ENCODE measurements at places on chromosomes 5 and 9.
A peak's percentile ranks its signal among the peaks of the same experiment; 100 is the strongest.

GRCh38 chr5:151451626-151452520, 4.5 kb downstream of the SLC36A1 start:
- DNase-seq, result no peak

DNA sequence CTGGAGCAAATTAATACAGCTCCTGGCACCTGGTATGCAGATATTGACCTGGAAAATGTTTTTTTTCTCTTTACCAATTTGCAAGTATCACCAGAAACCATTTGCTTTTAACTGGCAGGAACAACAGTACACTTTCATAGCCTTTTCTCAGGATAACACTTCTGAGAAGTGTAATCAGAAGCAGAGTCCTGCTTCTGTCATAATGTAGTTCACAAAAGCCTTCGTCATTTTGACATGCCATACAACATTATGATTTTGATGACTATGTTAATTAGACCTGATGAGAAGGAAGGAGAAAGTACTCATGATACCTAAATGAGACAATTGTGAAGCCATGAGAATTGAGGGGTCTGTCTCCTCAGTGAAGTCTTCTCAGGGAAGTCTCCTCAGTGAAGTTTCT, 41.1 kb upstream of the CARTPT start:
- DNase-seq, result no peak

- DNase-seq, result no peak
Observed at GRCh38 chr9:31034311-31034710, 1350.1 kb upstream of the ACO1 start.

- DNase-seq, result no peak
Observed at GRCh38 chr9:3793971-3794383, 268.2 kb upstream of the RFX3 start.

GRCh38 chr9:77170991-77171699, 6.2 kb upstream of the VPS13A start:
- no peak for DNase-seq

GRCh38 chr9:105278751-105279150, 34.3 kb downstream of the SLC44A1 start:
- DNase-seq, result no peak

DNA sequence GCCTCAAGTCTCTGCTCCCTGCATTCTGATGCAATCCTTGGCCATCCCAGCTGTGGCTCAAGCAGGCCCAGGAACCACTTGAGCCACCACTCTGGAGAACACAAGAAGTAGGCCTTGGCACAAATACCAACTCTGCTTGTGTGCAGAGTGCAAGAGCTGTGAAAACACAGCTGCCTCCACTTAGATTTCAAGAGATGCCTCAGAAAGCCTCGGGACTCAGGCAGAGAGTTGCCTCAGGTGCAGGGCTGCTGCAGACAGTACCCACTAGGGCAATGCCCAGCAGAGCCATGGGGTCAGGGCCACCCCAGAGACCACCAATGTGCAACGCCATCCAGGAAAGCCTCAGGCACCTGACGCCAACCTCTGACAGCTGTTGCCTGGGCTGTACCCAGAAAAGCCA, 82.4 kb downstream of the FREM1 start:
- no peak for DNase-seq

GRCh38 chr5:75335952-75336614, 937 bp upstream of the HMGCR start:
- peak; percentile 1 for DNase-seq

GRCh38 chr9:27548055-27548741, 18.6 kb upstream of the MOB3B start:
- no peak for DNase-seq

DNA sequence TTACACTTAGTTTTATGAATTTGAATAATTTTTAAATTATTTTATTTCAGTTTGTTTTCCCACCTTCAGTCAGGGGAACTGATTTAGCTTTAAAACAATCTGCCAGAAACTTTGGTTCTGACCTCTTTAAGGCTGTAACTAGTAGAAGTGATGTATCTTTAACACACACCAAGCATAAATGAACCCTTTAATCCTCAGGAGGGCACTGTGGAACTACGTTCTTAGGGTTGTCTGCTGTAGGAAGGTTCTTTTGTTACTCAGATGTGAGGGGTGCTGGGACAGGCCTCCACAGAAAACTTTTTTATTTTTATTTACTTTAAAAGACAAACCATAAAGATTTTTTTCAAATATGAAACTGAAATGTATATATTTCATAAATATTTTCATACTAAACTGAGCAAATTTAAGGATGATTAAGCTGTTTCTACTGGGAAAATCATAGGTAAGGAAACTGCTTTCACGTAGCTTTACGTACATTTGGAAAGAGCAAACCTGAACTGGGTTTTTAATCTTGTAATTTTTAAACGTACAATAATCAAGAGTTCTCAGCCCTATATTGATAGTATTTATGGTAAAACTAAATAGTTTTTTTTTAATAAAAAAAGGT, 5.3 kb downstream of the KLF4 start:
- DNase-seq, result no peak

GRCh38 chr5:57955511-57955910, 472.9 kb upstream of the ACTBL2 start:
- no peak for DNase-seq

GRCh38 chr9:38195737-38196161, 126.7 kb upstream of the SHB start:
- no peak for DNase-seq

- no peak for DNase-seq
Observed at GRCh38 chr5:87069974-87070608, 197.6 kb upstream of the RASA1 start.

DNA sequence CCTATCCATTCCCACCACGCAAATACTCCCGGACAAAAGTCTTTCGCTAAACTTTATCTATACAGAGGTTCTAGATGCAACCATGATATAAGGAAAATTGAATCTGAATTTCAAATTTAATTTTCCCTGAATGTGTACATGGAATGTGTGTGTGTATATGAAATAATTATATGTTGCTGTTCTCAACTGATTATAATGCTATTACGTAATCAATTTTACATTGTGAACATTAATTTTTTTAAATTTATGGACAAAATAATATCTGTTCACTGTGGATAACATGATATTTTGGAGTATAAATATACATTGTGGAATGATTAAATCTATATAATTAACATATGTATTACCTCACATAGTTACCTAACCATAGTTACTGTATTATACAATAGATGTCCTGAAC, 1250.6 kb downstream of the EFNA5 start:
- no peak for DNase-seq

GRCh38 chr5:55668356-55668755, 43.8 kb downstream of the SLC38A9 start:
- DNase-seq, result no peak

DNA sequence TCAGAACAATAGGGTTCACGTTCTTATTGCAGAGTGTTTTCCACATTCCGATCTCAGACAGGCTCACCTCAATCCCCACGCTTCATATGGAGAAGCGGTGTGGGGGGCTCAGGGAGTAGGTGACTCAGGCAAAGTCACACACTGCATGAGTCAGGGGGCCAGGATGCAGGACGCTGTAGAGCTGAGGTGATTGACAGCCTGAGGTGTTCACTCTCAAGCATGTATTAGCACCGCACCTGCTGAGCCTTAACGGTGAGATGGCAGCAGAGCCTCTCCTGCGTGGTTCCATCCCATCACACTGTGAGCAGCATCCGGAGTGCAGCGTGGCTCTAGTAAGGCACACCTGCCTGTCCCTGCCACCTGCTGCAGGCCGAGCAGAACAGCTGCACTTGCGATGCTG, 194.0 kb downstream of the IRX2 start:
- no peak for DNase-seq

DNA sequence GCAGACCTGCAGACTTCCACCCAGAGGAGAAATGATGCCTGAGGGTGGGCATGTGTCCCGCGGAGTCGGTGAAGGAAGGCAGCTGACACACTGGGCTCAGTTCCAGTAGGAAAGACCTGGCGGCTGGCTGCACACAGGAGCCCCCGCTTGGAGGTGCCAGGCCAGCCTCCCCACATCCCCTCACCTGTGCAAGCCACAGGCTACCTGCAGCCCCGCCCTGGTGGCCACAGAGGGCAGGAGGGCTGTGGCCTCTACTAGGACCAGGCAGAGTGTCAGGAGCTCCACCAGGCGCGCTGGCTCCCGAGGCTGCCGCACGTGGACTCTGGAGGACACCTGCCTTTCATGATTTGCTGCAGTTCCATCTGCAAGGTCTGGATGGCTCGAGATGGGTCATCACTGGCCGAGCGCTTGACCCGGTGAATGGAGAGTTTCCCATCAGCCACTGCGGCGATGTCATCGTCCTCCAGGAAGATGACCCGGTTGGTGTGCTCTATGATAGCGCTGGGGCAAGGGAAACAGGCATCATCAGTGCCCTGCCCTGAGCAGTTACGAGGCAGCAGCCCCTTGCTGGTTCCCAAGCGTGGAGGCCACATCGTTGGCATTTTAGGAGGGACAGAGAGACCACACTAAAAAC, 26.7 kb upstream of the MAPK9 start:
- no peak for DNase-seq

DNA sequence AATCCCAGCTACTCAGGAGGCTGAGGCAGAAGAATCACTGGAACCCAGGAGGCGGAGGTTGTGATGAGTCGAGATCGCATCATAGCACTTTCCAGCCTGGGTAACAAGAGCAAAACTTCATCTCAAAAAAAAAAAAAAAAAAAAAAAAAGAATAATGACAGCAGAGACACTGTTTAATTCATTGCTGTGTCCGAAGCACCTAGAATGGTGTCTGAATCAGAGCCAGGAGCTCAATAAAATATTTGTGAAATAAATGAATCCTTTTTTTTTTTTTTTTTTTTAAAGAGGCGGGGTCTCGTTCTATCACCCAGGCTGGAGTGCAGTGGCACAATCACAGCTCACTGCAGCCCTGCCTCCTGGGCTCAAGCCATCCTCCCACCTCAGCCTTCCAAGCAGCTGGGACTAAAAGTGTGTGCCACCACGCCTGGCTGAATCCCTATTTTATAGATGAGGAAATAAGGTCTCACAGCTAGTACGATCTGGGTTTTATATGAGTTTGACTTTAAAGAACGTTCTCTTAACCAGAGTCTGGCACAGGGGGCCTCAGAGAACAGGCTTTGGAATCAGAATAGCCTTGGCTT, 47.8 kb downstream of the THOC3 start:
- no peak for DNase-seq

- no peak for DNase-seq
Observed at GRCh38 chr5:6961837-6962635, 248.8 kb downstream of the TENT4A start.

DNA sequence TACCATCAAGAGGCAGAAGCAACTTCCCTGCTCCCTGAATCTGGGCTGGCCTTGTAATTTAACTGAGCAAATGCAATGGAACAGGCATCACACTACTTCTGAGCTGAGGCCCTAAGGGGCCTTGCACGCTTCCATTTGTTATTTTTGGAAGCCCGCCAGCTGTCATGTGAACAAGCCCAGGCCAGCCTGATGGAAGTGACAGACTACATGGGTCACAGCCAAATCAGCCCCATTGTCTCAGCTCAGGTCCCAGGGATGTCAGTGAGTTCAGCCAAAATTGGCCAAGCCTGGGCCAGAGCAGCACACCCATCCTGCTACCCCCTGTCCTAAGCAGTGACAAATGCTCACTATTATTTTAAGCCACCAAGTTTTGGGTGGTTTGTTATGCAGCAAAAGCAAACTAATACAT, 72.8 kb downstream of the PRRT1B start:
- no peak for DNase-seq

- no peak for DNase-seq
Observed at GRCh38 chr9:106753155-106753671, 109.8 kb upstream of the ZNF462 start.

- DNase-seq, result no peak
Observed at GRCh38 chr5:123039673-123040072, 3.1 kb upstream of the PPIC start.

DNA sequence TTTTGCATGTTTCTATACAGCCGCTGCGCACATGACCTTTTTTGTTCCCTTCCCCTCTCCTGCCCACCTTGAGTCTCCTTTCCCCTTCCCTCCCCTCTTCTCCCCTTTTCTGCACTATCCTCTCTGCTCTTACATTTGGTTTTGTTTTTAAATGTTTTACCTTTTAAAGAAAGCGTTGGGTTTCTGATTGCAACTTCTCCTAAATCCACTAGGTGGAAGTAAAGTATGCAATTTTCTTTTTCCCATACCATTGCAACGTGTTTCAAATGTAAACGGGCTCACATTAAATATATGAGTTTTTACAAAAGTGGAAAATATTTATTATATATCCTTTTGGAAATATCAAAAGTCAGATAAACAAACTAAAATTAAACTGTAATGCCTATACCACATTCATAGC, 500.9 kb downstream of the DIRAS2 start:
- no peak for DNase-seq

- DNase-seq, result no peak
Observed at GRCh38 chr9:113355040-113355596, 5.8 kb downstream of the BSPRY start.

GRCh38 chr5:72390836-72391235, 70.7 kb downstream of the PTCD2 start:
- no peak for DNase-seq

GRCh38 chr9:12290166-12290869, 402.9 kb upstream of the TYRP1 start:
- DNase-seq, result no peak

DNA sequence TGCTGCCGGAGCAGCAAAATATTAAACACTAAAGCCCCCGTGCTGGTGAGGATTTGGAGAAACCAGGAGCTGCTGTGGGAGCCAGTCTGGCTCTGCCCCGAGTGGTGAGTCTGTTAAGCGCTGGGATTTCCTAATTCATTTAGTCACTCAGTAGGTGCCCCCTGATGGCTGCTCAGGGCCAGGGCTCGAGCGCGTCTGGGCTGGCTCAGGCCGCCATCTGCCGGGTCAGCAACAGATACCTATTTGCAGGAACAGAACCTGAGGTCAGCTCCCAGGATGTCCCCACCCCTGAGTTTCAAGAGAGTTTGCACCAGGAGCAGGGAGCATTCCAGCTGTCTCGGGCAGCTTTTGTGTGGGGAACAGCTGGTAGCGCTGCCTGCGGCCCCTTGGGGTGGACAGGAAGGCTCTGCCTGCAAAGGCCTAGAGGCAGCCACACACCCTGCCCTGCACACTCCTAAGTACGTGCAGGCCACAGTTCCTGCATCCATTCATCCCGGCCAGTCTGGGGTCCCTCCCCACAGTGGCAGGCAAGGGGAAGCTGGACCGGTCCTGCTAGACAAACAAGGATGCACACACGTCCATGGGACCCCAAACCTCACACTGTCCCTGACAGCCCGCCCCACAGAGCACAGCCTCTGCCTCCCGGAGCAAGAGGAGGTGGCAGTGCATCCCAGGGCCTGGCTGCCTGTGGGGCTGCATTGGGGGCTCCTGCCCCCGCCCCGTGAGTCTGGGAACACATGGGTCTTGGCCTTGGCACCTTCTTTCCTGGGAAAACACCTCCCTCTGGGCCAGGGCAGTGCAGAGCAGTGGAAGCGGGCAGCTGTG, 83.7 kb downstream of the ADAMTS2 start:
- DNase-seq, result no peak

GRCh38 chr5:86879086-86879485, 261.3 kb downstream of the COX7C start:
- DNase-seq, result no peak

DNA sequence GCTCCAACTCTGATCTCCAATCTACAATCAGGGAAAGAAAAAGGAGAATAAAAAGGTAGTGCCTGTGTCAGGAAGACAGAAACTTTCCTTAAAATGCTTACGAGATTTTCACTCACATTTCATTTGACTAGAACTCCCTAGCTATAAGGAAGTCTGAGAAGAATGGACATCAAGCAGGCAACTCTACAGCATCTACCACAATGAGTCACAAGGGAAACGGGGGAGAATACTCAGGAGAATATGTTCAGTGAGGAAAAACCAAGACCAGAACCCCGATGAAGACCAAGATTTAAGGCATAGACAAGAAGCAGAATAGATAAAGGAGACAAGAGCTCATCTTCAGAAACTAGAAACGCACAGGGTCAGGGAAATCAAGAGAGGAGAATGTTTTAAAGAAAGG, 9.0 kb upstream of the SETD9 start:
- no peak for DNase-seq
